Activated T-helper 17 cell treated with anti-CD3 and anti-CD28 coated beads, Interleukin-2, amount 50 U/mL, for 72 hours (primary cell): ENCODE measurements at places on chromosomes 13 and 19.

GRCh38 chr19:40332669-40333068 is 15.5 kb downstream of the C19orf47 start:
- no peak for ATAC-seq

DNA sequence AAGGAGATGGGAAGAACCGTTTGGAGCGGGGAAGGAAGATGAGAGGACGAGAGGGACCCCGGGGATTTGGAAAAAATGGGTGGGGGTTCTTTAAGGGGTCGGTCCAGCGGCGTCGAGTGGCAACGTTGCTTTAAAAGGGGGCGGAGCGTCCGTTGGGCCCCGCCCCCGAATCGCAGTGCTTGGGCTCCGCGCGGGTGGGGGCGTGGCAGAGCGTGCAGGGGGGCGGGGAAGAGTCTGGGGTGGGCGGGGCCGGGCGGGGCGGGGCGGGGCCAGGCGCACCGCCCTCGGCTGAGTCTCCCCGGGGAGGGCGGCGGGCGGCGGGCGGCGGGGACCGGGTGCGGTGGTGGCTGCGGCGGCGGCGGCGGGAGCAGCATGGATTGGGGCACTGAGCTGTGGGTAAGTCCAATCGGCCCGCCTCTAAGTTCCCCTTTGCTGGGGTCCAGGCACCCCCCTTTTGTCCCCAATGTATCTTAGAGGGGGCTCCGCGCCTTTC is at the start of gene TRIP10:
Gene TRIP10, plus strand, starts transcription at position 291 of the 493 bp plus-strand sequence. Its CDS starts 82 bp downstream, at position 373.
- peak; percentile 2 for ATAC-seq

DNA sequence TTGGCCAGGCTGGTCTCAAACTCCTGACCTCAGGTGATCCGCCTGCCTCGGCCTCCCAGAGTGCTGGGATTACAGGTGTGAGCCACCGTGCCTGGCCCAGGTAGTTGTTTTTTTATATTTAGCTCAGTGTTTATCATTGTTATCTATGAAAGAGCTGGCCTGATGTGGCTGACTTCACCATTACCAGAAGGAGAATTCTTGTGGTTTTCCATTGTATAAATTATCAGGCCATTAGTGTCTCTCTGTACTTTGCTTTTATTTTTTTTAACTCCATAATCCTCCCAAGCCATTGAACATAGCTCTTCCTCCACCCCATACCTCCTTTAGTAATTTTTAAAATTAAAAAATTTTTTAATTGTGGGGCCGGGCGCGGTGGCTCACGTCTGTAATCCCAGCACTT is 24.2 kb downstream of the CERS4 start:
- ATAC-seq = no peak

- peak; percentile 62 for ATAC-seq
Measured at GRCh38 chr13:46173656-46174055, 8.3 kb downstream of the LCP1 start.

DNA sequence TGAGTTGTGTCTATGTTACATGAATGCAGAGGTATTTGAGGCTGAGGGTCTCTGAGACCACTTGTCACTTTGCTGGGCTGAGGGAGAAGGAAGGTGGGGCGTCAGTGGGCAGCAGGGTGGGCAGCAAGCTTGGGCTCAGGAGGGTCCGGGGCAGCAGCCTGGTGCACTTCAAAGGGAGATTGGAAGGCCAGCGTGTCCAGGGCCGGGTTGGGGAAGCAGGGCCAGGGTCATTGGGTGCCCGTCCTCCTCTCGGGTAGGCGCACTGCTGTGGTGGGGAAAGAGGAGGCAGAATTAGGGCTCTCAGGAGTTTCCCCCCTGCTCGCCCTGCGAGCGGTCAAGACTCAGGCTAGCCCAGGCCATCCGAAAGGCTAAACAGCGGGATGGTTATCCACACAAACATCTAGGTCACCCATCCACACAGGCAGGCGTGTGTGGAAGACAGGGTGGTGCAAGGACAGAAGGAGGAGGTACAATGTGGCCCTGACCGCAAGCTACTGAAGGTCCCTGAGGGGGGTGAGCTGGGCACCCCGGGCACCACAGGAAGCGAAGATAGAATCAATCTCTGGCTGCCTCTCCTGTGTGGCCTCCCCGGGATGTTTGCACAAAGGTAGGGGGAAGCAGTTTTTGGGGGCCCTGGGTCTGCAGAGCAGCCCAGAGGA is 37.7 kb downstream of the MYO9B start:
- ATAC-seq = no peak

DNA sequence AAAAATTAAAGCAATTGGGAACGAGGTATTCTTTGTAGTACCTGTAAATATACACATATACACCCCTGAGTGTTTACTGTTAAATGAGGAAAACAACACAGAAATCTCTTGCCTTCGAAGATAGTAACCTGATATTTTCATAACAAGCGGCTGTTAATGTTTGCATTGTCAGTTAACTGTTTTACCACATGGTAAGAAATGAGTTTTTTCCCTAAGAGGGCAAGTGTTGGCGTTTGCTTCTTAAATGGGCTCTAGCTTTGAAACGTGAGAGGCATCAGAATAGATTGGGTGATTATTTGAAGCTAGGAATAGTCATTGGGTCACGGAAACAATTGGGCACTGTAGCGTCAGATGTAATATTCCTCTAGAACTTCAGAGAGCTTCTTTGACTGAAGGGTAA is 22.0 kb upstream of the UPF3A start:
- no peak for ATAC-seq

GRCh38 chr13:44840131-44840530 is 149.1 kb downstream of the NUFIP1 start:
- ATAC-seq = no peak

GRCh38 chr19:1459479-1459878 is 9.6 kb downstream of the APC2 start:
- no peak for ATAC-seq

DNA sequence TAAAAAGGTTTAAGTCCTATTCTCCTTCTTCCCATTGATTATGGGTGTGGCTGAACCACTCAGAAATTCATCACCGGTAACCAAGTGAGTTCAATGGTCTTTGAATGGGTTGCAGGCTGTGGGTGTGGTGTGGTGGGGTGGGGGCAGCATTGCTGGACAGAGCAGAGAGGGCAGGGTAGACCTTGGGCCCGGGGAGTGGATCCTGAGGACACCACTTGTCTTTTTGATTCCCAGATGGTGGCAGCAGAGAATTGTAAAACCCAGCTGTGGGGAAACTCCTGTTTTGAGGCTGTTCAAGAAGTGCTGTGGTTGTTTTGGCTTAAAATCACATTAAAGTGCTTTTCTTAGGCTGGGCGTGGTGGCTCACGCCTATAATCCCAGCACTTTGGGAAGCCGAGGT is 45.8 kb upstream of the RGCC start:
- ATAC-seq = peak; percentile 63
